DMS 273 treated with DMSO at 0.1 percent for 48 hours (cell line): ENCODE measurements at places on chromosomes 16 and 17.

- no peak for DNase-seq
These were observed 830 bp downstream of the SPHK1 start for GRCh38 chr17:76384987-76385891.

GRCh38 chr16:68062910-68063393 is 22.2 kb upstream of the NFATC3 start:
- DNase-seq: no peak

DNA sequence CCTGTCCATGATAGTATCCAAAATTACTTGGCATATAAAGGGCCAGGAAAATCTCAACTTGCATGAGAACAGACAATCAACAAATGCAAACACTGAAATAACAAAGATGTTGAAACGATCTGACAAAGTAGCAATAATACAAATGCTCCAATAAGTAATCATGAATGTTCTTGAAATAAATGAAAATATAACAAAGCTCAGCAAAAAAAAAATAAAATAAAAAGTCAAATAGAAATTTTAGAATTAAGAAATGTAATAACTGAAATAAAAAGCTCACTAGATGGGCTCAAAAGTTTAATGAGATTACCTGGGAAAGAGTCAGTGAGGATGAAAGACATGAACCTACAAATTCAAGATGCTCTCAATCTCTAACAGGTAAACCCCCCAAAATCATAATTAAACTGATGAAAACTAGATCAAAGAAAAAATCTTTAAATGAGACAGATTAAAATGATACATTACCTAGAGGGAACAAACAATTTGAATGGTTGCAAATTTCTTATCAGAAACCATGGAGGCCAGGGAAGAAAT is 319.0 kb upstream of the IRX3 start:
- DNase-seq: no peak

DNA sequence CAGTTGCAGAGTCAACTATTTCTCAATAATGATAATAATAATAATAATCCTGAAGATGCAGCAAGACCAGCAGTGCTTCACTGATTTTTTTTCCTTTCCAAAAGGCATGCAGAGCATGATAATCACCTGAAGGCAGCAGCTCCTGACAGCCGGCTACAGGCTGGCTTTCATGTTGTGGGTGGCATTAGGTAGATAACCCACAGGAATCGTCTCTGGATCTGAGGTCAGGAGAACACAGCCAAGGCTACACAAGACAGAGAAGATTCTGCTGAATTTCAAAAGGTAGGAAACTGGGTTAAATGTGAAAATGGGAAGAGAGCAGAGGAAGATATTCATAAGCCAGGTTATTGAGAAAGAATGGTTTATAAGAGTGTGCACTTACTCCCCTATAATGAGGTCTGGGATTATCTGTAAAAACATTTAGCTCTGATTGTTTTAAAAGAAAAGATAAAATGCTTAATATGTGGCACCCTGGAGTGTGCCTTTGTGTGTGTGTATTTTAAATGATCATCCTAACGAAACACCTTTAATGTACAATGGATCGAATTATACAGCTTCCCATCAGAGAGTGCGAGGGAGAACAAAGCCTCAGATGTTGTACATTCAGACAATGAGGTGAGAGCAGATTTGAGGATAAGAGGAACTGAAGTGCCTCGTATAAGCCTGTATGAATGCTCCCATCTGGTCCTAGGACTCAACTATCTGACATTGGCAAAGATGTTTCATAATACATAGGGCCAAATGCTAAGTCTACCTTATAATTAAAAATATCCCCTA is 273.1 kb downstream of the PHKB start:
- DNase-seq: no peak

- peak; percentile 56 for DNase-seq
These were observed 4.1 kb upstream of the YPEL2 start for GRCh38 chr17:59327121-59327980.

DNA sequence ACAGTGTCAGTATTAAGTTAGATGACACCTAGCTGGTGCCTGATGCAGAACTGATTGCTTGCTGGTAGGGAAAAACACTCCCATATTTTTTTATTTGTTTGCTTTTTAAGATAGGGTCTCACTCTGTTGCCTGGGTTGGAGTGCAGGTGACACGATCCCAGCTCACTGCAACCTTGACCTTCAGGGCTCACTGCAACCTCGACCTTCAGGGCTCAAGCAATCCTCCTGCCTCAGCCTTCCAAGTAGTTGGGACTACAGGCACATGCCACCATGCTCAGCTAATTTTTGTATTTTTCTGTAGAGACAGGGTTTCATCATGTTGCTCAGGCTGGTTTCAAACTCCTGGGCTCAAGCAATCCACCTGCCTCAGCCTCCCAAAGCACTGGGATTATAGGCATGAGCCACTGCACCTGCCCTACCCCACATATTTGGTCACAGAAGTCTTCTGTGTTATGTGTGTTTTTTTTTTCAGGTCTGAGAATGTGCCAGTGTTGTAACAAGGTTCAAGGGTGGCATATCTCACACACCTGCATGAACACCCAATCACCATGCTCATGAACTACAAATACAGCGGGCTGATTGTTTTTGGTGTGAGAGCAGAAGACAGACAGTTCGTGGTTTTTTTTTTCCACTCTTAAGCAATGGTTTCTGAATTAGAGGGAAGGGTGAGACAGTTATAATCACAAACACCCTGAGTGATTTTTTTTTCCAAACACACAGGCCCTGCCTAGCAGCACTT is 22.8 kb downstream of the SPAG9 start:
- no peak for DNase-seq

DNA sequence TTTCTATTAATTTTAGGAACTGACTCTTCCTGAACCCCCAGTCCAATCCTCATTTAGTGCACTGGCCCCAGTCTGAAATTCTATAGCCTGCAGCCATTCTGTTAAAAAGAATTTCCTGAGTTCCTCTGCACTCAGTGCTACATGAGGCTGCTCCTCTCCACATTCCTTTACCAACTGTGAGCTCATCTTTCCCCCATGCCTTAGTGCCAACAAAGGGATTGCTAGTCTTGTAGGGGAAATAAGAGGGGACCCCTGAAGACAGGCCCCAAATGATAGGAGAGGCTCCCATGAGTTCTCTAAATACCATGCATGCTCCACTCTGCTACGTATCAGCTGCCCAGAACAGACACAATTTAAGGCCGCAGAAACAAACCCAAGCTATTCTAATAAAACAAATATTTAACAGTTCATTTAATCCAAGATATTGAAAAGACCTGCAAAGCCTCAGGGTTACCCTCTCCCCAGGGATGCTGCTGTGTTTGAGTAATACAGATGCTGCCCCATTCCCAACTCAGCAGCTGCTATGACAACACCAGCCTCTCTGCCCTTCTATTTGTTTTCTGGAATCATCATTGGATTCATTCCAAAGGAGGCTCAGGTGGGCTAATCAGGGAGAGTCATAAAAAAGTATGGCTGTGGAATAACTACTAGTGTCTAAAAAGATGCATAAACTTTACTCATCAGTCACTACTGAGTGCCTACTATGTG is 228.5 kb downstream of the TOX3 start:
- DNase-seq: peak; percentile 14

- no peak for DNase-seq
These were observed 133.1 kb upstream of the NUDT7 start for GRCh38 chr16:77589071-77589765.

GRCh38 chr17:74923538-74924249 is 379 bp upstream of the OTOP2 start:
- DNase-seq: no peak

- no peak for DNase-seq
These were observed 46.2 kb downstream of the TUBD1 start for GRCh38 chr17:59846394-59847165.

- no peak for DNase-seq
These were observed 2.6 kb downstream of the FZD2 start for GRCh38 chr17:44559634-44560554.

GRCh38 chr17:40699853-40700252 is 3.7 kb downstream of the KRT24 start:
- DNase-seq: no peak

DNA sequence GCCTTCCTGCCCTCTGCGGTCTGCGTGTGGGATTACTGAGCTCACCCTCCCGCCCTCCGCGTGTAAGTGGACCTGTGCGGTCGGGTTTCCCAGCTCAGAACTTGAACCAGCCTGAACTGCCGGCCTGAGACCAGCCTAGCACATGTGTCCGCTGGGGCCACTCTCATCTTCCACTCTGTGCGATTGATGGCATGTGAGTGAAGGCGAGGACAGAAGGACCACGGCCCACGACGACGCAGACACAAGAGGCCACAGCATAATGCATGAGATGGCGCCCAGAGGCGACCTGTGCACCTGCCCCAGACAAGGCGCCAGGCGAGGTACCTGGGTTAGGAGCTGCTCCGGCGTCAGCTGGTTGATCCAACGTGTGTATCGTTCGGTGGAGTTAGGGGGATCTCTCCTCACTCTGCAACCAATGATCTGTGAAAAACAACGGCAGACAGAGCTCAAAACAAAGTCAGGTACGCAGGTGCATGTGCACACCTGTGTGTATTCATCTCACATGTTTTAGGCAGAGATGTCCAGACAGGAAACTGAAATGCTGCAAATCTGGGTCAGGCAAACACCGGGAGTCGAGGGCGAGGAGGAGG is 74.5 kb upstream of the METRNL start:
- DNase-seq: no peak

- no peak for DNase-seq
These were observed 4.8 kb upstream of the KRT31 start for GRCh38 chr17:41402161-41402560.

GRCh38 chr17:73532421-73532901 is 111.8 kb downstream of the SDK2 start:
- no peak for DNase-seq

GRCh38 chr17:21286066-21286770 is 1.7 kb downstream of the MAP2K3 start:
- no peak for DNase-seq

DNA sequence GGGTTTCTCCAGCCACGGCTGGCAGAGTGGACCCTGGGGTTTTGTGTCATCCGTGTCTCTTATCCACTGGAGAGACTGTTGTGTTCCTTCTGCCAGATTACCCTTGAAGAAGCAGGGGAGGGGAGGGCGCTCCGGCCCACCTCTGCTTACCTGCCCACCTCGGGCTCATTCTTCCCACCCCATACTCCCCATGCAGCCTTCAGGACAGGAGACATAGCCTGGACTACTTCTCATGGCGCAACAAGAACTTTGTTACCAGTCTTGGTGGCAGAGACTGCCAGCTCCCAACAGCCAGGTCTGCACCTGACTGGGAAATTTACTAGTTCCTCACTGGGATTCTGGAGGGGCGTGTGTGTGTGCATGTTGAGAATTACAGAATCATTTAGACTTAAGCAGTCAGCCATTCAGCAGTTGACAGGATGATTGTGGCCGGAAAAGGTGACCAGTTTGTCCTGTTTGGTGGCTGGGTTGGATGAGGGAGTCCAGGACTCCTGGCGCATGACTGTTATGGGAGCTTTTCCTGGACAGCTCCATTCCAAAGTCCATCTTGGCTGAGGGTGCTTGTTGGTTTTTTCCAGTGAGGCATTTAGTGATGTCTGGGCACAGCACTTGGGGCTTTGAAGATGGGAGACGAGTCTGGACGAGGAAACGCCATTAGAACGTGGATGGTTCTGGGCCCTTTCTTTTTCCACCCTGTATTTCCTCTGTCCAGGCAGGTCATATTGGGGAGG is 8.7 kb downstream of the GSE1 start:
- DNase-seq: no peak

DNA sequence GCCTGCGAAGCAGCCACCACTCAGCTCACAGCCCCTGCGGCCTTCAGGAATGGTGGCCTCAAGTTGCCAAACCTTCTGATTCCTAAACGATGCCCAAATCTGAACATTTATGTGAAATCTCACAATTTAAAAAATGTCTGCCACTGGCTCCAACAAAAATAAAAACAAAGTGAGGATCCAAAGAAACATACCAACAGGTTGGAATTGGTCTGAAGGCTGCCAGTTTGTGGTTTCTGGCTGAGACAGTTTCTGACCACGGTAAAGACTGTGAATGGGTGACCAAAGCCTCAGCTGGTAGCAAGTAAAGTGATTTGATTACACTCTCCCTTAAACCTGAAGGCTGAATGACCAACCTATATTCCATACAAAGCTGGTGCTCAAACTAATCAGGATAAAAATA is 24.9 kb downstream of the LITAFD start:
- no peak for DNase-seq

DNA sequence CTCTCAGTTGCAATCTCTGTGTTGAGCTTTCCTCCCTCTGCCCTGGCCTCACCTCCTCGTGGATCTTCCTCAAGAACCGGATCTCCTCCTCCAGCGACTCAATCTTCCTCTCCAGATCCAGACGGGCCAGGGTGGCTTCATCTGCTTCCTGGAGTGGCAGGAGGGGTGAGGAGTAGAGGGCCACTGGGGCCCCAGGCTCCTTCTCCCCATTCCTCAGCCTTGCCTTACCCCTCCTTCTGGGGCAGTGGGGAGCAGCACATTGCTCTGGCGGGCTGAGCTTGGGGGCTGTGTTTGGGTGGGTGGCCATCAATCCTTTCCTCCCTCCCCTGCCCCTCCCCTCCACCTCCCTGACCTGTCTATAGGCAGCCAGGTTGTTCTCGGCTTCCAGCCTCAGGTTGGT is 1.6 kb downstream of the GFAP start:
- DNase-seq: no peak

DNA sequence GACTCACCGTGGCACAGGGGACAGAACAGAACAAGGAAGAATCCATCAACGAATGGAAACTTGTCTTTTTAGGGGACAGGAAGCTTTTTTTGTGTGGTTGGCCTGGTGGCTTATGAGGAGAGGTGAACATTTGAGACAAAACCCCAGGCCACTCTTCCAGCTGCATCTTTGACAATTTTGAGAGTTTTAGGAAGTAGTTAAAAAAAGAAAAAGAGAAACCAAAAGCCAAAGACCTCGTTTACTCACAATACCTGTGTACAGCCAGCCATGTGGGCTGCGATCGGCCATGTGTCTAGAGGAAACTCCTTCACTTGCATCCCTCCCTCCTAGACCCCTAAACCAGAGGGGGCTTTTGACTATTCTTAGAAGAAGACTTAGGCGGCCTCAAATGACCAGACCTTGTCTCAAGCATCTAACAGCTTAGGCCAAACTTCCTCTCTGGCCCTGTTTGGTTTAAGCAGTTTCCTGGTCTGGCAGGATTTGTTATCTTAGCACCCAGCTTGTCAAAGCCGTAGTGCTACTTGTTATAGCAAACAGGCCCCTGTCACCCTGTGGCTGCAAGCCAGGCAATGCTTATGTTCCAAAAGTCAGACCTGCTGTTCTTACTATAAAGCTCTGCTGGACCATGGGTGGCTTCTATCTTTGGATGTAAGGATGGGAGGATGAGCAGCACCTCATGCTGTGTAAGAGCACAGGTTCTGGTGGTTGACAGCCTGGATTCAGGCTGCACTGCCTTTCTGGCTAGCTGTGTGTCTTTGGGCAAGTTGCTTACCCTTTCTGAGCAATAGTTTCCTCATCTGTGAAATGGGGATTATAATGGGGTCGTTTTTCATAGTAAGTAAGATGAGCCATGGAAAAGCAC is 17.7 kb downstream of the KSR1 start:
- DNase-seq: no peak

- no peak for DNase-seq
These were observed 1.7 kb upstream of the ALOX12 start for GRCh38 chr17:6994118-6994598.
